Stimulated activated CD4-positive, alpha-beta T cell treated with anti-CD3 and anti-CD28 coated beads, Interleukin-15, amount 100 ng/mL, for 1 hour (primary cell): ENCODE measurements at places on chromosomes 16 and 17.

DNA sequence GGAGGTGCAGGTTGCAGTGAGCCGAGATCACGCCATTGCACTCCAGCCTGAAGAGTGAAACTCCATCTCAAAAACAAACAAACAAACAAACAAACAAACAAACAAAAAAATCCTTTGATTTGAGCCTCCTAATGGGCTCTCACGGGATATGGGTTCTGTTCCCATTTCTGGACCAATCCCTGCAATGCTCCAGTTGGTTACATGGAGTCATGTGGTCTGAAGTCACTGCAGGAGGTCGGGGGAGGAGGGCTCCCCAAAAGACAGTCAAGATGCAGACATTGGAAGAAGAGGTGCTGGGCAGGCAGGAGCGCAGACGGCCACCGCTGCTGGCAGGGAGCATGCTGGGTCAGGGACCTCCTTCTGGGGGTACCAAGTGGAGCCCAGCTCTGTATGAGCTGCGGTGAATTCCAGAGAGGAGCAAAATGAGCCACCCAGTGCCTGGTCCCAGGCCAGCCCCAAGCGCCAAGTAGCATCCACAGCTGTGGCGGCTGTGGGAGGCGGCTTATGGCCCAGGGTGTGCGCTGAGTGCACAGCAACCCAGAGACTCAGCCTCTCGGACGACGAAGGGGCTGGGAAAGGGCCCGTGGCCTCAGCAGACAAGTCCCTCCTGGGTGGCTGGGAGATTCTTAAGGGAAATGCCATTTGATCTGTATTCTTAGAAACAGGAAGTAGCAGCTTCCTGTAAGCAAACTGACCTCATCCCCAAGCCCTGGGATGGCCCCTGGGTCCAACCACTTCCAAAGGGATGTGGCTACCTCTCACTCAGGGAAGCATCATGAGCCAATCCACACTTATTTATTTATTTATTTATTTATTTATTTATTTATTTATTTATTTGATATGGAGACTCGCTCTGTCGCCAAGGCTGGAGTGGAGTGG, 19.6 kb upstream of the ATP2A3 start:
- DNase-seq = no peak

- DNase-seq = no peak
Observed at GRCh38 chr16:23962001-23962400, 126.2 kb downstream of the PRKCB start.

DNA sequence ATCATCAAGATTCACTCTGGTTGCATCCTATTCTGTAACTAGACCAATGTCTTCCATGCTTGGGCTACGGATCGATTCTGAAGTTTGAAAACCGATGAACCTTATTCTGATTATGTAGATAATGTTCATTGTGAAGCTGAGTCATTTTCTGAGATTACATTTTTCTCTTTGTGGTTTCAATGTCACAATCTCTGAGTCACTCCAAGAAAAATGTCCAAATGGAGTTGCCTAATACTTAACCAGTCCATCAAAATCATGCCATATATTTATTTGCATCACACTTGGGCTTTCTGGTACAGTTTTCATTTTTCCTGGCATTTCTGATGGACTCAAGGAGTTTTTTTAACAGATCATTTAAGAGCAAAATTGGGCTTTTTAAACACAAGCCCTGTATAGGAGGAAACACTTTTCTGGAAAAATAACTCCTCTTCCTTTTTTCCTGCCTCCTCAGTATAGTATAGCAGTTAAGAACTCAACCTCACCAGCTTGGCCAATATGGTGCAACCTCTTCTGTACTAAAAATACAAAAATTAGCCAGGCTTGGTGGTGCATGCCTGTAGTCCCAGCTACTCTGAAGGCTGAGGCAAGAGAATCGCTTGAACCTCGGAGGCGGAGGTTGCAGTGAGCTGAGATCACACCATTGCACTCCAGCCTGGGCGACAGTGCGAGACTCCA, 17.5 kb downstream of the CACNG3 start:
- DNase-seq = no peak

DNA sequence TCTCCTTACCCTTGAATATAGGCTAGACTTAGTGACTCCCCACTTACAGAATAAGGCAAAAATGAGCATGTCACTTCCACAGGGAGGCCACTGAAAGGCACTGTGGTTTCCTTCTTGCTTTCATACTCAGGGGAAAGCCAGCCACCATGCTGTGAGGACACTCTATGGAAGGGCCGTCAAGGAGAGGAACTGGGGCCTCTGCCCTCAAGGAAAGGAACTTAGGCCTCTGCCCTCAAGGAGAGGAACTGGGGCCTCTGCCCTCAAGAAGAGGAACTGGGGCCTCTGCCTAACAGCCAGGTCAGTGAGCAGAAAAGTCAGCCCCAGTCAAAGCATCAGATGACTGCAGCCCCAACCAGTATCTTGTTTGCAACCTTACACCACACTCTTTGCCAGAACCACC, 30.1 kb downstream of the VPS35 start:
- DNase-seq = no peak

DNA sequence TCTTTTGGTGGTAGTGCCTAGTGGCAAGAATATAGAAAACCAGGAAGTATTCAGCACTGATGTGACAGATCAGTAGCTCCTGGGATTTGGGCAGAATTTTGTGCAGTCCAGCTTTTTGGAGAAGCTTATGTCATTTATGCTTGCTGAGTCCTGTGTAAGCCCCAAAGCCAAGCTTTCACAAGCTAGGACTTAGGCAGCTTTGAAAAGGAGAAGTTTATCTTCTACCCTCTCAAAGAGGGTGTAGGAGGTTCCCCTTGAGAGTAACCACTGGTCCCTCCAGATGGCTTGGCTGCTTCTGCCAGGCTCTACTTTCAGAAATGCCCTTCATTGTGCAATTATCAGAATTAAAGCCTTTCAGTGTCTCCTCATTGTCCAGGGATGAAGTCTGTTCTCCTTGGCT, 78.8 kb downstream of the CES1 start:
- DNase-seq = no peak

DNA sequence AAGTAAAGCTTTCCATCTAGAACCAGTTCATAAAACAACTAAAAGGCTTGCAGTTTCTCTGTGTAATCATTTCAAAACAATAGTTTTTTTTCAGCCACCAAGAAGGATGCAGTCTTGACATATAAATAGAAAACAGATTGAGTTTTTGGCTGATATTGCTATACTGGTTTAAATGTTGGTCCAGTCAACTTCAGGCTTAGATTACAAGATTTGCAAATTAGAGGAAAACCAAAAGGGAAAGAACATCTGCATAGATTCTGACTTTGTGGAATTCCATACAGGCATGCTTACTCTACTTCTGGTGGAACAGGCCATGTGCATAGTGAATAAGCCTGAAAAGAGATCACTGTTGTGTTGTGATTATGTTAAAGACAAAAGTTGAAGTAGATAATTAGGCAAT, 150.3 kb downstream of the BCAS3 start:
- no peak for DNase-seq

GRCh38 chr17:9206741-9207332, 185.5 kb downstream of the NTN1 start:
- no peak for DNase-seq

GRCh38 chr17:47200325-47200664, 8.9 kb upstream of the MYL4 start:
- no peak for DNase-seq

DNA sequence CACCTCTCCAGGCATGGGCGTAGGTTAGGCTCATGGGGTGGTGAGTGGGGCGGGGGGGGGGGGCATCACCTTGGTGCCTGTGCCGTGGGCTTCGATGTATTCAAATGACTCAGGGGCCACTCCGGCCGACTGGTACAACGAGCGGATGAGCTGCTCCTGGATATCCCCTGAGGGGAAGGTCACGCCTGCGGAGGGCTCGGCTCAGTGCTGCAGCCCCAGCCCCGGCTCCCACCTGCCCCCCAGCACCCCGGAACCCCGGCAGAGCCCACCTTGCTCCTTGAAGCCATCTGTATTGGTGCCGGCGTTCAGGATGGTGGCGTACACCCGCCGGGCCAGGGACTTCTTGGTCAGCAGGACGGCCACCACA, 5.4 kb downstream of the FASN start:
- DNase-seq = no peak

DNA sequence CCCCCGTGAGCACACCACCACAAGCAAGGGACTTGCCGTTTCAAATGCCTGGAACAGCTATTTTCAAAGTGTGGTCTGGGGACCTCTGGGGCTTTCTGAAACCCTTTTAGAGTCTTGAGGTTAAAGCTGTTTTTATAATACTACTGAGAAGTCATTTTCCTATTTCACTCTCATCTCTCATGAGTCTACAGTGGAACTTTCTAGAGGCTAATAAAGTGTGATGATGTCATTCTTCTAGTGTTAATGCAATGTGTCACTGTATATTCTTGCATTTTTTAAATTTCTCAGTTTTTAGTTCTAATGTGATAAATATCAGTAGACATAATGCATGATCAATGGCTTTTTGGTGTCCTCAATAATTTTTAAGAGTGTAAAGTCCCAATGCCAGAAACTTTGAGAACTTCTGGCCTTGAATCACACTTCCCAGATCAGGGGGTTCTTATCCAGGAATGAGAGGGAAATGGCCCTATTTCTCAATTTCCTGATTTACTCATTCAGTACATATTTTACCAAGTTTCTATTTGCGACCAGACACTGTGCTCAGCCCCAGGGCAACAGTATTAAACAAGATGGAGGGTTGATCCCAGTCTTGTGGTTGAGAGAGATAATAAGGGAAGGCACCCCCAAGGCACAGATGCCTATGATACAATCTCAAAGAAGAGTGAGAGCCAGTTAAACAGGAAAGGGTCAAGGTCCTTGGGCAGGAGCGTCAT, 444.0 kb downstream of the HS3ST3B1 start:
- DNase-seq = no peak

- DNase-seq = no peak
Observed at GRCh38 chr16:22673421-22673831, 140.5 kb upstream of the HS3ST2 start.

DNA sequence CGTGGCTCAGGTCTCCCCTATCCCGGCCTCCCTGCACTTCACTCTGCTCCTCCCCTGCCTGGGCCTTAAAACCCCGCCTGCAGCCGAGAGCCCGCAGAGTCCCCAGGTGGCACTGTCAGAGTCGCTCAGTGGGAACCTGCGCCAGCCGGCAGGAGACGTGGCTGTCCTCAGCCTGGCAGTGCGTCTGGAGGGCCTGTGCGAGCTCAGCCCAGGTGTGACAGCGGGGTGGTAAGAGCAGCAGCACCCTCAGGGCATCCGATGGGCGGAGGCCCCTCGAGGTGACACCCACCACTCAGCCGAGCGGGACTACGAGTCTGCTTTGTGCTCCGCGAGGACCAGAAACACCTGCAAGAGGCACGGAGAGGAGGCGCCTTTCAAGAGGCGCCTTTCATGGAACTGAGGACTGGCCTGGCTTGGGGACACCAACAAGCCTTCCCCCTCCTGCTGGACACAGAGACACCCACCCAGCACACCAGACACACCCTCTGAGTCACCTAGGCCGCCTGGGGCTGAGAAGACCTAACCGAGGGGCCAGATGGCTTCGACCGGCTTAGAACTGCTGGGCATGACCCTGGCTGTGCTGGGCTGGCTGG, at the start of gene CLDN9:
CLDN9 (plus strand) TSS at position 96 of the 593 bp plus-strand sequence; CDS start at position 536, 440 bp downstream.
- DNase-seq = no peak

- DNase-seq = no peak
Observed at GRCh38 chr16:16045296-16045695, 95.9 kb downstream of the ABCC1 start.

GRCh38 chr17:57481910-57482391, 225.6 kb downstream of the MSI2 start:
- DNase-seq = no peak

GRCh38 chr17:4719146-4719545, 8.7 kb downstream of the ARRB2 start:
- DNase-seq = no peak

- DNase-seq = no peak
Observed at GRCh38 chr16:87582966-87583325, 19.4 kb upstream of the JPH3 start.

GRCh38 chr17:31281061-31281460, 16.0 kb downstream of the OMG start:
- DNase-seq = no peak

DNA sequence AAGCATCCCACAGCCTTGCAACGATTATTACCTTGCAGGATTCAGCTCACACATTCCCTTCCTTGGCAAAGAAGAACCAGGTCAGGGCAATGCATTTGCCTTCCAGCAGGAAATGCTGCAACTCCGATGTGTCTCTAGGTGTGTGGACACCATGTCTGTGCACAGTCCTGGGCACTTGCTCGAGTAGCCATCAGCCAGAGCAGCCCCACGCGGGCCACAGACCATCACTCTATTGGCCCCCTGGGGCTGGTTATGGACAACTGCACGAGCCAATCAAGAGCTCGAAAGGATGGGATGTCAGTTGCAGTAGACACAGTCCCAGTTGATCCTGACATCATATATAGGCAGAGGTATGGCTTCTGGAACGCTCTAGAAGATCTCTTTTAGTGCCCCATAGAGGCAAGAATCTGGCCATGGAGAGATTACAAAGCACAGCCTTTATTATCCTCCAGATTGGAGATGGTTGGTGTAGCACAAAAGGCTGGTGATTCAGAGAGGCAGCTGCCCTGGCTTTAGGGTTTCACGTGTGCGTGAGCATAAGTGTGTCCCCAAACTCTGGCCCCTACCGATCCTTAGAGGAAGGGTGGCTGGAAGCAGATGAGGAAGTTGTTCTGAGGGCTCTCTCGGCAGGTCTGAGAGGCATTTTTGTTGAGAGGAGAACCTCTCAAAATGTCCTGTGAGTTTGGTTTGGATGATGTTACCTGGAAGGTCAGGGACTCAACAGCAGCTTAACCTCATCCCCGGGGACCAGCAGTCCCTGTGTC, 403.8 kb downstream of the SEC14L1 start:
- DNase-seq = no peak

GRCh38 chr16:87954826-87955225, 3.6 kb downstream of the BANP start:
- no peak for DNase-seq

DNA sequence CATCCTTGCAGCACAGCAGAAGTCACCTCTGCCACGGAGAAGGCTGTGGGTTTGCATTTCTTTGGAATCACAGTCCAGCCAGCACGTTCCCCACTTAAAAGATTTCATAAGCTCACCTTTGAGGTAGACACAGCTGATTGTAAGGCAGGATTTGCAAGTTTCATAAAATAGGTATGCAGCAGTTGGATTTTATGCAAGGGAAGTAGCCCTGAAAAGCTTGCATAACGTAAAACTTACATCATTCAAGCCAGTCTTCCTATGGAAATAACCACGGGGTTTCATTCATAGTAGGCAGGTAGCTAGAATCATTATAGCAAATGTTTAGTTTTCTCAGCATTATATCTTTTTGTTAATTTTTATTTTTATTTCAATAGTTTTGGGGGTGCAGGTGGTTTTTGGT, 49.8 kb upstream of the ARHGAP44 start:
- DNase-seq = no peak

GRCh38 chr16:64687786-64688185, 434.1 kb downstream of the CDH11 start:
- no peak for DNase-seq

GRCh38 chr16:88681709-88682451, 4.4 kb downstream of the SNAI3 start:
- DNase-seq = no peak

DNA sequence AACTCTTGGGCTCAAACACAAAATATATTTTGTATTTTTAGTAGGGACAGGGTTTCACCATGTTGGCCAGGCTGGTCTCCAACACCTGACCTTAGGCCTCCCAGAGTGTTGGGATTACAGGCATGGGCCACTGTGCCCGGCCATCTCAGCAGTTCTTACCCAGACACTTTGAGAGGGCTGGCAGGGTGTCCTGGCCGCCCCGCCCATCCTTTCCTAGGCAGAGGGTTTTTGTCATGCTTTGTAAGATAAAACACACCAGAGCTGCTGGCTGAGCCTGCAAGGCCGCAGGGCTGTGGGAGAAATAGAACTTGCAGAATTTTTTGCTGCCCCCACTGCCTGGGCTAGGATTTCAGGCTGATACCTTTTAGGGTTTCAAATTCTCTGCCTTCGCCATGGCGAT, 8.7 kb downstream of the PPL start:
- DNase-seq = no peak
